ENCODE measurements at places on chromosomes 3 and 15. TPM values are rescaled to one million over a fixed set of nuclear protein-coding genes. Genes with fewer than 3 reads are reported as not detected.

Gene SEMA6D
- total RNA-seq: 14.1 TPM

DNA sequence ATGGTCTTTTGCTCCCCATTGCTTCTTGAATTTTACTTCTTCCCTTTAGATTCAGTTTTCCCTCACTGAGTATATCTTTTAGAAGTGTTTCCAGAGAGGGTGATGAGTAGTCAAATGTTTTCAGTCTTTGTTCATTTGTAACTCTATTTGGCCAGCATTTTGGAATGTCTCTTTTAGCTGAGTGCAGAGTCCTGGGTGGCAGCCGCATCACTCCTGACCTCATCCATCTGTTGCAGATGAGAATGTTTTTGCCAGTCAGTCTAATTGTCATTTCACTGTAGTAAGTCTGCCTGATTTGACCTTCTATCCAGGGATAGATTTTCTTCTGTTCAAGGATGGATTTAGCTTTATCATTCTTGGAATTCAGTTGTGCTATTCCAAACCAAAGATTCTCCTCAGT is 7.3 kb downstream of the SRPRB start:
- no peak for DNase-seq

DNA sequence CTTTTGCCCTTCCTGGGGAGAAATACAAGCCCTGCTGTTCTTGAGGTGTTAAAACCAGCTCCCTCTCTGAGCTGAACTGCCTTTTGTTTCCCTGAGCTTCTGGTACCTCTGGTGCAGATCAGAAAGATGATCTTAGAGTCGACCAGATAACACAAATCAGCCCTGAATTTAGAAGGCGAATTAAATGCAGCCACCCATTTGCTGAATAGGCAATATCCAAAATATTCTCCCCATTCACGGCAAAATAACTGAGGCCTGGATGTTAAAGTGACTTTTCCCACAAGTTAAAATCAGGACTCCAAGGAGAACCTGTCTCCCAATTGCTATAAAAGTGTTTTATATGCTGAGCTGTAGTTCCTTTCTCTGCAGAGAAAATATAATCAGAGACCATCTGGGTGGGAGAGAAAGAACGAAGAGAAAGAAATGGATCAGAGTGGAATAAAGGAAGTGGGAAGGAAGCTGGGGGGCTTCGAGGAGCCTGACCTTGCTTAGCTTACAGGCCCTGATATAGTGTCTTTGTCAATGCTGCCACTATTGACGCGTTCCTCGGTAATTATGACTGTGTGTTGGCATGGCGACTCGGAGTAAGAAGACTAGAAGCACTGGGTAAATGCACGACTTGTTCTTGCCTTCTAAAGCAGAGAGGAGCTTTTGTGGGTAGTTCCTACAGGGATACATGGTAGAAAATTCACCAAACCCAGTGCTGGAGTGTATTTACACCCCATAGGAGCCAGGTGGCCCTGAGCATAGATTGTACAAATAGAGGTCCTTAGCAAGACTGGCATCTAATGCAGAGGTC is 47.5 kb upstream of the POLG start:
- DNase-seq: no peak

DNA sequence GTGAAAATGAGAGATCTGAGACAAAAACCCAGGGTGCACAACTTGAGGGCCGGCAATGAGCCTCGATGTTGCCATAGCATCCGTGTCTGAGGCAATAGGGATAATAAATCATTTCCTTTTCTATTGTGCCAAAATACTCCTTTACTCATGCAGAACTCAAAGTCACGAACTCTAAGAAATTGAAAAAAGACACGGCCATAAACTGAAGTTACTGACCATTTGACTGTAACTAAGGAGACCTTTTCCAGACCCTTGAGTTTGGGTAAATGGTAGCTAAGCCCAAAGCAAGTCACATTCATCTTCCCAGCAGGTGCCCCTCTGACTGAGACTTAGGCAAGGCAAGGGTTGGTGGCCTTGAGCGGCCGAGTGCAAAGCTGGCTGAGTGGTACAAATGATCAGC is 141.2 kb upstream of the SLCO3A1 start:
- no peak for DNase-seq

DNA sequence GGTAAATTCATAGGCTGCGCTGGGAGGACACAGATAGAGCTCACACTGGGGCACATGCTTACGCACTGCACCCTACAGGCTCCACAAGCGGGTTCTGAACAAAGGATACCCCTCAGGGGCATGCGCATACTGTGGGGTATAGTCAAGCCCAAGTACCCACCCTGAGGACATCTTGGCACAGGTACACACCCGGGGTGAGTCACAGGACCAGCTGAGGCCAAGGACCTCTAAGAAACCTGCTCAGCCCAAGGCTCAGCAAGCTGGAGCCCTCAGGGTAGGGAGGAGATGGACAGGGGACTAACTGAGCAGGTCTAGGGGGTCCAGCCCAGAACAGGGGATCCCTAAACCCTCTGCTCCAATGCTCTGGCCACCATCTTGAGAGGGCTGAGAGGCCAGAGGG is 3.3 kb downstream of the SHISA5 start:
- no peak for DNase-seq

GRCh38 chr3:112046599-112046998 is 12.1 kb downstream of the TMPRSS7 start:
- DNase-seq: no peak

- DNase-seq: peak; percentile 100
Measured at GRCh38 chr3:136196401-136197158, 445 bp upstream of the MSL2 start.

DNA sequence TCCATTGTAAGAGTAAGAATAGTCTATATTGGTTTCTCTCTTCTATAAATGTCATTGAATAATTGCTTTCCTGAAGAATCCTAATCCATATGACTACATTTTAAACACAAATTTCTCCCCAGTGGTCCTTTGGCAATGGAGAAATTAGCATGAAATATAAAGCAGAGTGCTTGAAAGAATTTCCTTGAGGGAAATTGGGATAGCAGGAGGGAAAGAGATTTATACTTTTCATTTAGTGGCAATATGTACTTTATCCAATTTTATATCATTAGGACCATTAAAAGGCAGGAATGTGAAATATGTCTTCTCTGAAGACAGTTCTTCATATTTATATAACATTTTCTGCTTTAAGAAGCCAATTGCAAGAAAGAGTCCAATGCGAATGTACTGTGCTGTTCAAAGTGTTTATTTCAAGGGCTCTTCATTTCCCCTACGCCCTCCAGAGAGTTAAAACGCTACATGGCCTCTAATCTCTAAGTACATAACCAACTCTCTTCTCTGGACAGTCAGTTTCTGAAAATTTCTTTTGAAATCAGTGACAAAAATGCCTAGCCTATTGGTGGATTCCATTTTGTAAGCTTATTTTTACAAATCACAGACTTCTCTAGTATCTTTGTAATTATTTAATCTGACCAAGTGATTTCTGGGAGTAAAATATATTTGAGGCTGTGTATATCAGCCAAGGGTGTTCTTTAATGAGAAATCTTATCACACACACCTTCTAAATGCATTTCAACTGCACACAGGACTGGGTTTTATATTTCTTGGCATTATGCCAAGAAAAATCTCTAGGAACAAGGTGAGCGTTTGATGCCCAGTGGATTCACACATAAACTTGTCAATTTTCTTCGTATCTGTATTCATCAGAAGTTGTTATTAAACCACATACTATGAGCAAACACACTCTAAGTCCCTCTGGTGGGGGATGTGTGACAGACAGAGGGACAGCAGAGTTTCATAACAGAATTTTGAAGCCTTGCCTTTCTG is 51.2 kb downstream of the KCNAB1 start:
- no peak for DNase-seq

Gene FBN1
- total RNA-seq: 179 TPM

Gene SLC28A1
- total RNA-seq: not detected

DNA sequence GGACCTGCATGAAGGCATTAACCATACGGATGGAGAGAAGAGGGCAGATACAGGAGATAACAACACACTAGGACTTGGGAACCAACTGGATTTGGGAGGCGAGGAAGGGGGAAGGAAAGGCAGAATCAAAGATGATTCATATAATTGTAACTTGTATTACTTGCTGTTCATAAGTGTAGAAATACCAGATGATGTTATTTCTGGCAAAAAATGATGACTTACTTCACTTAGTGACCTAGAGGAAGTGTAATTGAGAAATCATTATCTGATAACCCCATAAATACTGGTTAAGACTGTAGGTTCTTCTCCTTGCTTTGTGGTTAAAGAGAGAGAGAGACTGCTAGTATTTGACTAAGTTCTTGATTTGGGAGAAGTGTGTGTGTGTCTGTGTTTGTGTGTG is 50.5 kb upstream of the GK5 start:
- DNase-seq: no peak

- DNase-seq: no peak
Measured at GRCh38 chr3:196736670-196737374, 2.8 kb upstream of the PAK2 start.

Gene CCR3
- not detected for total RNA-seq

DNA sequence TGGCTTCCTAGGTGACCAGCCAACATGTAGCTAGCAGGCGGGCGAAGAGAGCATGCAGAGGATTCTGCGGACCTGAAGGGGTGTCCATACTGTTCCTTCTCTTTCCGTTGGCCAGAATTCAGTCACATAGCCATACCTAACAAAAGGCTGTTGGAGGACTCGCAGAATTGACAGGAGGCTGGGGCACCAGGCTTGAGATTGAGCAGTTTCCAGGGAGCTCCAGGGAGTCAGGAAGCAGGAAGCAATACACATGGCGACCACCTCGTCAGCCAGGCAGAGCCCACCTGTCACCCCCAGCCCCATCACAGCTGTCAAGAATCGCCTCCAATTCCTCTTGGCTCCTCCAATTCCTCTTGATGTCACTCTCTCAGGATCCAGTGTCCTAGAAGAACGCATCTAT is 13.2 kb upstream of the DNAJA4 start:
- no peak for DNase-seq

Gene PP2D1
- total RNA-seq: not detected

GRCh38 chr3:189273736-189274135 is 102.0 kb downstream of the TPRG1 start:
- DNase-seq: no peak

Gene CACNA1D
- not detected for total RNA-seq

GRCh38 chr3:71710906-71711494 is 14.2 kb downstream of the EIF4E3 start:
- no peak for DNase-seq

Gene ADPRH
- 3.4 TPM for total RNA-seq

GRCh38 chr15:69729167-69729748 is 276.6 kb downstream of the RPLP1 start:
- no peak for DNase-seq

DNA sequence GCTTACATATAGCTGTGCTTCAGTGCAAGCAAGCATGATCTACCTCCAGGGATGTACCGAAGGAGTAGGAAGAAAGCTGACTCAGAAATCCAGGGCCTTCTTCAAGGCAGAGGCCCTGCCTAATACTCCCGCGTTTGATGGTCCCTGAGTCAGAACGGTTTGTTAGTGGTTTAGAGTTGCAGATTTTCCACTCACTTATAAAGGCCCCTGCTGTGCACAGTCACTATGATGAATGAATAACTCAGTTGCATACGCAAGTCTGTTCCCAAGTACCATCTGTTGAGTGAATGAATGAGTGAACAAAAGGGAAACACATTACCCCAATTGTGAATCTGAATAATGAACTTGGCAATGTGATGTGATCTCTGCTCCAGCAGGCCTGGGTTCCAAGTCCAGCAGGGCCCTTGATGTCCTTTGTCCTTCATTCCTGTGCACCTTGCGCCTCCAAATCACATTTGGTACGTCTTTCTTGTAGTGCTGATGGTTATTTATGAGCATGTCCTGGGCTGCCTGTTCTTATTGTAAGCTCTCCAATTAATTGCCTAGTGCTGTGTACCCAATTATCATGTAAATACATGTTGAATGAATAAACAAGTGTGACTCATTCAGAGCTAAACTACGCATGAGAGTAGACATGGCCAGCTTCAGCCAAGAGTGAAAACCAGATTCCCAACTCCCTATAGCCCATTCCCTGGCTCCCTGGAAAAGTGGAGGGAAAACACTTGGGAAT is 85.3 kb upstream of the LIMD1 start:
- peak; percentile 82 for DNase-seq

DNA sequence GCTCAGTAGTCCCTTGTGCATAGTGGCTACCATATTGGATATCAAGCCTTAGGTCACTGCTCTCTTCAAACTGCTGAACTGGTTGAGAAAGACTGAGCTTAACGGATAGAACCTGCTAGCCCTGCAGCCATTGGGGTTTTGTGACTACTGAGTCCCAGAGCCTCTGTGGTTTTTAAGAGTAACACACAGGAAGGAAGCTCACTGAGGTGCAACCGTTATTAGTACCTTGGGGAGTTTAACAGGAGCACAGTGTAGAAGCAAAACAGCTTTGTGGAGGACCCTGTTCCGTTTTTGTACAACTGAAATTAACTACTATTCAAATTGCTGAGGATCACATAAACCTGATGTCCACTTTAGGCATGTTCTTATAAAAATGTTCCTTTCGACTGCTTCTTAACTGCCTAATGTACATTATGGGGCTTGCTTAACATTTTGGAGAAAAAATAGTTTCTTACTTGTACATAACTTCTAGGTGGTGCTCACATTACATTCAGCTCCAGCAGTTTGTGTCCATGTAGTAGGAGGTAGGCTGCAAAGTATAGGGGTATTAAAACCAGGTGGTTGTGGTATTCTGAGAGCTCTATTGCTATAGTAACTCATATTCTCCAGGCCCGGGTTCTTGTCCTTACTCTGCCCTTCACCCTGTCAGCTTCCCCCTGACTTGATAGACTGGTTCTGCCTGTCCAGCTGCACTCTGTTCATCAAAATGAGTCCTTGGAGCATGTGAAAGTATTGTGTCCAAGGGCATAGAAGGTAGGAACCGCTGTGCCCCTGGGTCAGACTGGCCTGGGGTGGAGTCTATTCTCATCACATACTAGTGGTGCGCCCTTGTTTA is 17.3 kb downstream of the PXK start:
- no peak for DNase-seq

DNA sequence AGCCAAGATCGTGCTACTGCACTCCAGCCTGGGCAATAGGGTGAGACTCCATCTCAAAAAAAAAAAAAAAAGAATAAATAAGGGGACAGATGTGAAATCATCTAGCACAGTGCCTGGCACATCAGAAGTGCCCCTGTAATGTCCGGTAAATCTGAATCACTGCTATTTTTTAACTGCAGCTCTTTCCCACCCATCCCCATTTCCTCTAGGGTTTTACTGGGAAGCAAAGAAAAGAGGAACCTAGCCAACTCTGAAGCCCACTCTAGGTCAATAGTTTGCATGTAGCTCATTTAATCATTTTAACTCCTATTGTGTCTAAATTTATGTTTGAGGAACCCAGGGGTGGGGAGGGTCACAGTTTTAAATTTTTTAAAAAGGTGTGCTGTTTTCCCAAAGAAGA is 26.0 kb downstream of the MAGI1 start:
- DNase-seq: no peak

Gene WDR49
- total RNA-seq: not detected

Gene WDR73
- 34.2 TPM for total RNA-seq

Gene SERPINI1
- 11.9 TPM for total RNA-seq

Gene GOLGA8F
- total RNA-seq: 0.30 TPM

Gene NME9
- total RNA-seq: not detected

Gene P2RY1
- not detected for total RNA-seq

GRCh38 chr3:100274361-100274760 is 13.6 kb downstream of the TBC1D23 start:
- no peak for DNase-seq

Gene GOLGA8R
- total RNA-seq: not detected

Gene KIF23
- 33.8 TPM for total RNA-seq

Data from MG63 (cell line).